CD4-positive, CD25-positive, alpha-beta regulatory T cell (primary cell): ENCODE measurements at places on chromosomes 4 and X. TPM values are rescaled to one million over a fixed set of nuclear protein-coding genes. Genes with fewer than 3 reads are reported as not detected.
A peak's percentile ranks its signal among the peaks of the same experiment; 100 is the strongest.

NEUROG2 gene
- not detected for total RNA-seq

GLRA3 gene
- not detected for total RNA-seq

DNA sequence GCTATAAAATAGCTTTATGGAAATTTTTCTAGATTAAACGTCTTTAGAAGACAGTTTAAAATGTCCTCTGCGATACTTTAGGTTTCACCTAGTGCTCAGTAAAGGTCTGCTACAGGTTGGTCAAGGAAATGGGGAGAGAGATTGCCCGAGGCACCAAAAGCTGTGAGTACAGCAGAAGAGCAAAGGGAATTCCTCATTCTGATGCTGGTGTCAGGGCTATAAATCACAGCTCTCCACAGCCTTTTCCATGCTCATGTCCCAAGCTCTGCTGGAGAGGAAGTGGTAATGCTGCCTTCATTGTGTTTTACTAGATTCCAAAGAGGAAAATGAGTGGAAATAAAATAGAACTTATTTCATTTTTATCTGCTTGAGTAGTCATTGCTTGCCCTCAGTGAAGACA is 2060.4 kb downstream of the ARAP2 start:
- no peak for DNase-seq

DNA sequence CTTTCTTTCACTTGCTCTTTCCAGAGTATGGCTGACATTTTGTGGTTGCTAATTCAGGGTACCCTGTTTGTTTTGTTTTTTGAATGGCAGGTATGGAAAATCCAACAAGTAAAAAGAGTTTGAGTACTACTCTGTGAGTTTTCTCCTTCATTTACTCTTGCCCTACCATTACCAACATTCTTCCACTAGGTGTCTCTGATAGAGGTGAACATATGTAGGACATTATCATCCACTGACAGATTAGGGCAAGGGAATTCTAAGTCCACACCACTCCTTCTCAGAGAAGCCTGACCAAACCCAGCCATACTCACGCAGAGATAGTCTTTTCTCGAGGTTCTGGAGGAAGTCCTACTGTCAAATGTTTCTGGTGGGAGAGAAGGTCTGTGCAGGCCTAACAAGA is 36.7 kb upstream of the HDAC8 start:
- DNase-seq: peak; percentile 2

GRCh38 chr4:82515705-82516104 is 46.1 kb downstream of the TMEM150C start:
- DNase-seq: no peak

GRCh38 chrX:51894697-51895336 is 1.4 kb downstream of the MAGED1 start:
- peak; percentile 2 for DNase-seq

GRCh38 chr4:118969359-118969758 is 80.7 kb downstream of the SYNPO2 start:
- DNase-seq: no peak

DNA sequence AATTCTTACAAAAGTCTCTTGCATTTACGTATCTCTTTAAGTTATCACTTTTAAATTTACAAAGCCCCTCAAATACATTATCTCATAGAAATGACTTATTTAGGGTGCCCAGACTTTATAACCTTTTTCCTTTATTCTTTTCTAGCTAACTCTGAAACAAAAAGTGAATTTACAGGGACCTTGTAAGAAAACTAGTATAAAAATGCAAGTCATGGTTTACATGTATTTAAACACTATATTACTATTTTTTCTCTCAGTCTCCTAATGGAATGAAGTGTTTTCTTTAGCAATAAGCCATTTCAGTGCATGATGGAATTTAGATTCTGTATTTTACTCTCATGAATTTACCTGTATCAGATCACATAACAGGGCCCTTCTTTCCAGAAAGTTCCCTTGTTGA is 14.5 kb upstream of the HEPH start:
- no peak for DNase-seq

- no peak for DNase-seq
Measured at GRCh38 chr4:184090571-184090970, 127.1 kb downstream of the ENPP6 start.

DNA sequence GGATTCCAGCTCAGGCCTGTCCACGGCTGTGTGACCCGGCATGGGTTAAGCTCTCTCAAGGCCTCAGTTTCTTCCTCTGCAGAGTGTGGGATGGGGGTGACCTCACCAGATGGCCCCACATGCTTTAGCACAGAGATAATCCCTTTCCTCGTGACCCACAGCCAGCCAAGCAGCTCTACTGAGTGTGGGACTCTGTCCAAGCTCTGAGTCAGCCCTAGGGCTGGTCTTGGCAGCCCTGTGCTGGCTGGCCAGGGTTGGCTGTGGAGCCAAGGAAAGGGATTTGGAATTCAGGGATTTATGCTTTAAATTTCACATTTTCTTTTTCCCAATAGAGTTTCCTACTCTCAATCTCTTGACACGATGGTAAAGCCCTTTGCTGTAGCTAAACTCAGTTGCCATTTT is 19.7 kb upstream of the SPON2 start:
- DNase-seq: no peak

GRCh38 chr4:159232465-159233106 is 129.7 kb downstream of the RAPGEF2 start:
- peak; percentile 9 for DNase-seq

- DNase-seq: no peak
Measured at GRCh38 chrX:123830309-123830708, 29.5 kb upstream of the XIAP start.

- DNase-seq: no peak
Measured at GRCh38 chr4:11438647-11439046, 10.0 kb upstream of the HS3ST1 start.
